Testis (tissue), 5 donors: ENCODE measurements at places on chromosomes 5 and 9.

GRCh38 chr5:96058084-96058483 is 96.4 kb upstream of the ELL2 start:
- no peak for DNase-seq

GRCh38 chr9:98994172-98995058 is 50.7 kb downstream of the COL15A1 start:
- DNase-seq = peak; percentile 9

- DNase-seq = peak; percentile 85
Measured at GRCh38 chr9:109244179-109245132, 76.4 kb downstream of the EPB41L4B start.

DNA sequence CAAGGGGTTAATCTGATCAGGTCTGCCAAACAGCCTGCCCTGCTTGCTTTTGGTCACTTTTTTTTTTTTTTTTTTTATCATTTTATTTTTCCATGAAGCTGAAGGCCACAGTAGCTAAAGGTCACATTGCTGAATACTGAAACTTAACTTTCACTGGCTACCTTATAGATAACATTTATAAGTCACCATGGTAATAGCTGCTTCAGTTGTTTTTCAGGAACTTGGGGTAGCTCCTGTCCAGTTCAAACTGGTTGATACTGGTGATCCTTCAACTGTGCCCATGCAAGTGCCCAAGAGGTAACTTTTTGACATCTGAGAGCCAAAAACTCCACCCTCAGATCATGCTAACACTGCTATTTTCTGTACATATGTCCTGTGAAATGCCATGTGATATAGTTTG is 68.3 kb upstream of the RGS7BP start:
- no peak for DNase-seq

DNA sequence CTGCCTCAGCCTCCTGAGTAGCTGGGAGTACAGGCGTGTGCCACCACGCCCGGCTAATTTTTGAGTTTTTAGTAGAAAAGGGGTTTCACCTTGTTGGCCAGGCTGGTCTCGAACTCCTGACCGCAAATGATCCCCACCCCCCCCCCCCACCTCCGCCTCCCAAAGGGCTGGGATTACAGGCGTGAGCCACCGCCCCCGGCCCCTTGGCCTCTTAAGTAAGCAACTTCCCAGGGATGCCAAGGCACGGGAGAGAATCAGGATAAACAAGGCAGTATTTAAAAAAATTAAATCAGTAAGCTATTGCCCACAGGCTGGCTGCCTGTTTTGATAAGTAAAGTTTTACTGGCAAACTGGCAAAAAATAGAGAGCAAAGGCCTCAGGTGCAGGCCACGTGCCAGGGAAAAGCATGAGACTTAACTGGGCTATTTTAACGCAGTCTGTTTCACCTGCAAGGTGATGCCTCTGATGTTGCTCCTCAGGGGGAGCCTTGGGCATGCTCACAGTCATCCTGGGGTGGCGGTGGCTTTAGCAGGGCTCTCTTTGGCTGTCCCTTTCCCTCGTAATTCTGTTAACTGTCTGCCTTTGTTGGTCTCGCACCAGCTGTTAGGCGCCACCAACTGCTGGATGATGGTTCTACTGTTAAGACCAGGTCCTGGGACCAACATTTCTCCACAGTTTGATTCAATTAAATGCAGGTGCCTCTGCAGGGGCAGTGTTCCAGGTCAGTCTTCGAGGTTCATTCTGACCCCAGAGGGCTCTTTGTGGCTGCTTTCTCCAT is 19.4 kb upstream of the RNF130 start:
- DNase-seq = peak; percentile 46

GRCh38 chr9:33101104-33101951 is 24.9 kb upstream of the SMU1 start:
- DNase-seq = peak; percentile 54

GRCh38 chr9:128787659-128788058 is 606 bp downstream of the TBC1D13 start:
- peak; percentile 39 for DNase-seq

DNA sequence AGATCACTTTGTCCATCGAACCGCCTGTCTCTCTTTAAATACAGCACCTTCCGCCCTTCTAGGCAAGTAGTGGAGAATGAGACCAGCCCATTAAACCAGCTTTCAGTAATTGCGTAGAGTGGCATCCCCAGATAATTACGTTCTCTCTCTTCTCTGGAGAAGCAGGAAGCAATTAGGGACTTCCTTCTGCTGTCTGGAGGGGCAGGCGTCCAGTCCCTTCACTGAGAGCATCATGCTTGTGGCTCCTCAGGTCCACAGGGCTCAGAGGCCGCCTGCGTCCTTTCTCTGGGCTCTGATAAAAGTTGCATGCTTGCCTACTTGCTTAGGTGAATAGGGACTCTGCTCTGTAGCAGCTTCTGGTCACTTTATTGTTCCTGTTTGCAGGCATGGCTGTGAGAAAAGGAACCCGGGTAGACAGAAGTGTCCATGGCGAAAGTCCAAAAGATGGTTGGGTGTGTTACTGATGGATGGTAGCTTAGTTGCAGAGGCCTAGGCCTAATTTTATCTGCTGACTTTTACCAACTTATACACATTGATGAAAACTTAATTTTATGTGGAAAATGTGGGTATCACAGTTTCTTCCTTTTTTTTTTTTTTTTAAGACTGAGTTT is 299.1 kb upstream of the PANK3 start:
- DNase-seq = no peak

DNA sequence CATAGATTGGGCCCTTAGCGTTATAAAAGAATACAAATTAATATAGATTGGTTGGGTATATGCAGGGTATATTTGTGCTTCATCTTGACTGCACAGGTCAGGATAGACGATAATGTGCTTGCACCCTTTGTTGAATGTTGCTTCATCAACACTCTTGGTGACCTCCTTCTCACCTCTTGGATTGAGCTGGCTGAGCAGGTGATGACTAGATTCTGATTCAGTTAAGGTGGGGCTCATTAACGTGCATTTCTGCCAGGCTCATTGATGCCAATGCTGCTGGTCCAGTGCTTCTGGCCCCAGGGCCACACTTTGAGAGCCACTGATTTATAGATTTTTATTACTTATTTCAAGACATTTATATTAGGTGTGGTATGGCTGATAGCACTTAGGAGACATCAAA is 27.7 kb downstream of the PCSK5 start:
- DNase-seq = no peak

DNA sequence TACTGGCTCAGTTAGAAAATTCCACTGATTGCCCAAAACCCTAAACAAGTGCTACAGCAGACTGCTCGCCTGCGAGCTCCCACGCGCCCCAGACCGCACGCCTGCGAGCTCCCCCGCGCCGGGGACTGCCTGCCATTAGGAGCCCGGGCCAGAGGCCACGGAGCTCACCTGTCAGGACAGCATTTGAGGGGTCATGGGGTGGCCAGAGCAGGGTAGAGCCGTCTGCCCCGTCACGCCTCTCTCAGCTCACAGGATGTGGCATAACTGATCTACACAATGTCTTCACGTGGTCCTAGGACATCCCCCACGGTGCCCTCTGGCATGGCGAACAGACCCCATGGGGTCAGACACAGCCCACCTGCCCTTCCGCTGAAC is 29.1 kb upstream of the LRRC14B start:
- no peak for DNase-seq

- DNase-seq = peak; percentile 47
Measured at GRCh38 chr5:134581241-134581981, 51.2 kb downstream of the SAR1B start.

DNA sequence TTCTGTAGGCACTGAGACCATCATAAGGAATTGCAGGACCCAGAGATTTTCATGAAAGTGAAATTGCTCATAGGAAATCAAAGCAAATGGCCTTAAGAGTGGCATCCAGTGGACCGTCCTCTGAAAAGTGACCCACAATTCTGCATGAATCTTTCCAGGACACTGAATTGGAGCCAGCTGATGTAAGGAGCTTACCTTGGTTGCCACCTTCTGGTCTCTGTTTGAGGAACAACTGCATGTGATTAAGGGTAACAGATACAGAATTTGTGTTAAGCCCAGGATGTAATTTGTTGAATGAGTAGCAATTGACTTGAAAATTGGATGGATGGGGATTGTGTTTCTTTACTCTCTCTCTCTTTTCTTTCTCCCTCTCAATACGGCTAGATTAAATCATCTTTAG is 49.9 kb upstream of the GAS1 start:
- DNase-seq = no peak

DNA sequence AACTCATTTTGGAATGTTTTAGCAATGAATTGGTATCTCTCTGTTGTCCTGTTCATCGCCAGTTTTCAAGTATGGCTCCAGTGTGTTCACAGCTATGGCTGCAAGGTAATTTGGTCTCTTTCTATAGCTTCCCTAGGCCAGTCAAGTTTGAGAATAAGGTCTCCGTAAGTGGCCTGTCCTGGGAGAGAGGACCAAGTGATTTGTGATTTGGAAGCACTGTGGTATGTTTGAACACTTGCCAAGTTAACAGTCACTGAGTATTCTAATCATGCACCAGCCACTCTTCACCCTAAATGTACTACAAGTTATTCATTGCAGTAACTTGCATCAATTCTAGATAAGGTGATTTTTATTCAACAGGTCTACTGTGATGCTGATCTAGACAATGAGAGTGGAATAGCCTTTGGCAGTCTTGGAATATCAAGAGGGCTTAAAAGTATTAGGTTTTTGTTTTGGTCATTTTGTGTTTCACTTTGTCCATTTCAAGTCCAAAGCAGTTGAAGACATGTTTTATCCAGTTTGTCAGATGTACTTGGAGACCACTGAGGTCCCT is 41.1 kb downstream of the G3BP1 start:
- no peak for DNase-seq

DNA sequence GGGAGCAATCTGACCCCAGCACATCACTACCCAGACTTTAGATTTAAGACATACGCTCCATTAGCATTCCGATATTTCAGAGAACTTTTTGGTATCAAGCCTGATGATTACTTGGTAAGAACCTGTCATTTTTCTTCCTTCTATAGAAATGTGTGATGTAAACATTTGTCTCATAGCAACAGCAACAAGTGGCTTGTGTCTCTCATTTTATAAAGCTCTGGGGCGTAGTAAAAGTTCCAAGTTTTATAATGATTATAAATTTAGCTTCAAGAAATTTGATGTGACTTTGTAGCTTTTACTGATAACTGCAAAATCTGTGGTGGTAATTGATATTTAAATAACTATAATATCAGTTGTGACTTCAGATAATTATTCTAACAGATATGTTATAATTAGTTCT is 137.2 kb downstream of the PRKACG start:
- no peak for DNase-seq

- DNase-seq = no peak
Measured at GRCh38 chr5:108174286-108174685, 207.6 kb downstream of the FBXL17 start.

DNA sequence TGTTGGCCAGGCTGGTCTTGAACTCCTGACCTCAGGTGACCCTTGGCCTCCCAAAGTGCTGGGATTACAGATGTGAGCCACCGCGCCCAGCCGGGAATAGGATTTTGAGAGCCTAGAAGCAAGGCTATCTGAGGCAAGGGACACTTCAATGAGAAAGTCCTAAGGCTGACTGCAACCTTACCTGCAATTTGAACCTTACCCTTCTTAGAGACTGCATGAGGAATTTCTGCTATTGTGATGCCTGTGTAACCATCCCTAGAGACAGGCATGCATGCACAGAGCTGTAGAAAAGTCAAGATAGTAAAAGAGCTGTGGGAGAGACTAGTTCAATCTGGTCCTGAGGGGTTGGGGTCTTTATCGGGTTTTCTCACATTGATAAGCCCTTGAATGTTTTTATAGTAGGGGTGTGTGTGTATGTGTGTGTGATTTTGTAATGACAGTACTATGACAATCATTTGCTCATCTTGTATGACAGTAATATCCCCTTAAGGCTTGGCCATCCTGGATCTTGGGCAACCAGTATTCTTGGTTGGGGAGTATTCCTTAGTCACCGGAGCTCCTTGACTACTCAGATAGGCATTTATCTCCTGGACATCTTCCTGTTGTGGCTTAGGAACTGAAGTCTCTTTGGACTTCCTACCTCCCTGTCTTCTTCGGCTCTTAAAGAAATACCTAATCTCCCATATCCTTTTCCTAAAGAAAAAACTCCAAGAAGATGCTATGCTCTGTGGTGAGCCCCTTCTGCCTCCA is 11.2 kb downstream of the DNAJB5 start:
- no peak for DNase-seq

DNA sequence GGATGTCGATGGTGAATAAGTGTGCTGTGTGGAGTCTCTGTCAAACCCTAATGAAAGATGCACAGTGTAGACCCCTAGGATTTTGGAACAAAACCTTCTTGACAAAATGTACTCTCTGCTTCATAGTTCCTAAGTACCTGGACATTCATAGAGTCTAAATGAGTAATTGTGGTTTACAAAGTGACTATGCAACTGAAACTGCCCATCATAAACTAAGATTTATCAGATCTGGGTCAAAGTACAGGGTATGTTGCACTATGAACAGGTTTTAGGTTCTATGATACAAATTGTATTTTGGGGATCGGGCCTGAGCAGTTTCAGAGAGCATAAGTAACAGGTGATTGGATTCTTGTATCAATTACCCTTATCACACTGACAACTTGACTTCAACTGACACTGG is 79.4 kb downstream of the LURAP1L start:
- no peak for DNase-seq

DNA sequence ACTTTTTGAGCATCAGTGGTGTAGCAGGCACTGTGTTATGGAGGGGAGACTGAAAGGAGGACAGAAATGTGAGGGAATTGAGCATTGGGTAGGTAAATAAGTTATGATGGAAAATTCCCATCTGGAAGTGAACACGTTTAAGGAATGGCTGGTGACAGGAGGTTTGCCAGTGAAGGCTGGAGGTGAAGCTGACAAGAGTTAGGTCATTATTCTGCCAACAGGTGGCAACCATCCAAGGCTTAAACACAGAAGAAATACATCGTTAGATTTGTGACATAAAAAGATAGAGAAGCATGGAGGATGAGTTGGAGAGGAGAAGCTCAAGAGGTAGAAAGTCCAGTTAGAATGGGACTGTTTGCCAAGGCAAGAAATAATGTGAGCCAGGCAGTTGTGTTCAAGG is 455.3 kb upstream of the SGCD start:
- no peak for DNase-seq

DNA sequence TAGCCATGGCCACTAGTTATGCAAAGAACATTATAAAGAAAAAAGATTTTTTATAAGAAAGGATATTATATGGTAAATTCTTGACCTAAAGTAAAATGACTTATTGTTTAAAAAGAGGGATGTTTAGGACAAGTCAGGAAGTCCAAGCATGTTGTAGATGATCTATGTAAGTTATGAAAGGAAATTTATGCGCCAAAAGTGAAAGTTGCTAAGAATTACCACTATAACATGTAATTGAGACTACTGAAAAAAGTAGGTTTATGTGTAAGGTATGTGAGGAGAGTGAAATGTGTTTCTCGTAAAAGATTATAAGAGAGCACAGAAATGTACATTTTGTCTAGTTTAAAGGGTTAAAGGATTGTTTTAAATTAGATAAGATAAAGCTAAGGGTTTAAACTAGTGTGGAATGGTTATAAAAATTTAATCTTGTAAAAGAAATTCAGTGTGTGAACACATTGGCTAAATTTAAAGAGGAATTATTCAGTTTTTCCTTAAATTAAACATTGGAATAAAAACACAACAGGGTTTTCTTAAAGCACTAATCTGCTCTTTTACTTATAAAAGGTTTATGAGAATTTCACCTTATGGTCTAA is 1100.4 kb upstream of the EDIL3 start:
- no peak for DNase-seq
